NCI-H1436 treated with DMSO at 0.1 percent for 48 hours (cell line): ENCODE measurements at places on chromosomes 3 and 15.

DNA sequence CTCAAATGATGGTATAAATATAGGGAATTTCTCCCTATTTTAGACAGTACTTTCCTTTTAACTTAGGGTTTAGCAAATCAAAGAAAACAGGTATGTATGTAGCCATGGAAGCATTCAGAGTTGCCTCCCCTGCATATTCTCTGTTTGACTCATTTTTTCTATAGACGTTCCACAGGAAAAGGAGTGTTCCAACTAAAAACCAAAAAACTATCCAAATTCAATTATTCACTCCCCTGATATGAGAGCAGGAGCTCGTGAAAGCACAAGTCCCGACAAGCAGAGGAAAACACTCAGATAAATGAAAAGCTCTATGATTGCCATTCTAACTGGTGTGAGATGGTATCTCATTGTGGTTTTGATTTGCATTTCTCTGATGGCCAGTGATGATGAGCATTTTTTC, 119.5 kb downstream of the FRMD5 start:
- no peak for DNase-seq

DNA sequence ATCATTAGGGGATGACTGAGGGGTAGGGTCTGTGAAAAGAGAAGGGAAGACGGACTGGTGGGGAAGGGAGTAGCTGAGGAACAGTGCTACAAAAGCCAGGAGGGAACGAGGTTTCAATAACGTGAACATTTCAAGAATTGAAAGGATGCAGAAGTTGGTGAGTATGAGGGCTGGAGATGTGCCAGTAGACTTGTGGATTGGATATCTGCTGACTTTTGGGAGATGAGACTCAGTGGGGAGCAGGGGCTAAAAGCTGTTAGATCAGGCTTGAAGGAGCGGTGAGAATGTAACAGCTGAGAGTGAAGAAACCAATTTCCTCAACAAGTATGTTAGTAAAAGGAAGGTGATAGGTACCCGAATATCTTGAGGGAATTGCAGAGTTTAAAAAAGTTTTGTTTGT, 65.2 kb downstream of the GTPBP8 start:
- no peak for DNase-seq

DNA sequence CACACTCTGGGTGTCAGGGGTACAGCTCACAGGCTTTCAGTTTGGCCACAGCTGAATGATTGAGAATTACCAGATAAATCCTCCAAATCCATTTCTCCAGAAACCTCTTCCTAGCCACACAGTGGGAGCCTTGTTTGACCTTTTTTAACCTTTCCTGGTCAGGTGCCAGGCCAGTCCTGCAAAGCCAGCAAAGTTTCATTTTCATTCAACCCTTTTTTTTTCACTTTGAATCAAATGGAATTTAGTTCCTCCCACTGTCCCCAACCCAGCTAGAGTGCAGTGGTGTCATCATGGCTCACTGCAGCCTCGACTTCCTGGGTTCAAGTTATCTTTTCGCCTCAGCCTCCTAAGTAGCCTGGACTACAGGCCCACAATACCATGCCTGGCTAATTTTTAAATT, 67.8 kb downstream of the NSUN3 start:
- DNase-seq: no peak

GRCh38 chr3:27114684-27115083, 254.5 kb downstream of the NEK10 start:
- no peak for DNase-seq

- no peak for DNase-seq
Measured at GRCh38 chr3:122055215-122055614, at the start of gene CD86. Gene CD86, plus strand, starts transcription at chr3:122055362. Its CDS starts 128 bp downstream, at chr3:122055490.

DNA sequence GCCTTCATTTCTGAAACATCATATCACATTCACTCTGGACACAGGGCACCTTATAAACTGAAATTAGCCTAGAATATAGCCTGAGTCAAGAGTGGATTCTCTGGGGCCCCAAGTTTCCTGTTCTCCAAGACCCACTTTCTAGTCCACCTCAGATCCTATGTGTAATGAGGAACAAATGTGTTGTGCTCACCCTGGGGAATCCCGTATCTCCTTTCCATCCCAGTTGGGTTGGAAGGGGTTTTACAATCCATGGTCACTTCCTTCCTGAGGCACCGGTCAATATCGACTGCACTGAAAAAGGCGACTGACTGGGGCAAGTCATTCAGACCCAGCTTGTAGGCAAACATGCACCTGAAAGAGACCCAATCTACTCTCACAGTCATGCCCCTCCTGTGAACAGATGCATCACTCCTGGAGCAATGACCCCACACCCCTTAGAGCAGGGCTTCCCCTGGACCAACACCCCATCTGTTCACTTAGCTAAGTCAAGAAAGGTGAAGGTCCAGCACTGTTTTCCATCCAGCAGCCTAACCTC, 17.4 kb downstream of the POLG start:
- DNase-seq: no peak

- no peak for DNase-seq
Measured at GRCh38 chr3:149464542-149465328, 9.8 kb upstream of the TM4SF4 start.

- DNase-seq: no peak
Measured at GRCh38 chr3:114274929-114275328, 18.9 kb upstream of the TIGIT start.

GRCh38 chr15:67227431-67227830, 27.0 kb downstream of the AAGAB start:
- no peak for DNase-seq

- no peak for DNase-seq
Measured at GRCh38 chr3:191120447-191121298, 78.4 kb upstream of the OSTN start.
